Urinary bladder (tissue), 4 donors: ENCODE measurements at places on chromosomes 7 and 10.

DNA sequence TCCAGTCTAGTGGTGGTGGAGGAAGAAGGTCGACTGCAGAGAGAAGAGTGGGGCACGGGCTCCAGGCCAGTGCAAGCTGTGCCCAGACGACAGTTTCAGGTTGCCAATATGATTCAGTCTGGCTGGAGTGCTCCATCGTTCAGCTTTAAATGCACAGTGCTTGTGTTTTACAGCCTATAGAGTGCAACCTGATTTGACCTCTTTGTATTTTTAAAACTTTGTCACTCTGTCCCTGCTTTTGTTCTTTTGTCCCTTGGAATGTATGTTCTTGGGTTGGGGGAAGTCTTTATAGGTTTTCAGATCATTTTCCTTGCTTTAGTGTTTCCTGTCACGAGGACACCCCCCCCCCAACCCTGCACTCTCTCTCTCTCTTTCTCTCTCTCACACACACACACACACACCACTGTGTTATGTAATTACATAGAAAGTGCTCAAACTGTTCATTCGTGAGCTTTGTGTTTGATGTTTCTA lies 198.0 kb downstream of the CAMK1D start:
- DNase-seq: no peak

GRCh38 chr7:5077740-5078139 lies 32.1 kb downstream of the RBAK start:
- no peak for DNase-seq

DNA sequence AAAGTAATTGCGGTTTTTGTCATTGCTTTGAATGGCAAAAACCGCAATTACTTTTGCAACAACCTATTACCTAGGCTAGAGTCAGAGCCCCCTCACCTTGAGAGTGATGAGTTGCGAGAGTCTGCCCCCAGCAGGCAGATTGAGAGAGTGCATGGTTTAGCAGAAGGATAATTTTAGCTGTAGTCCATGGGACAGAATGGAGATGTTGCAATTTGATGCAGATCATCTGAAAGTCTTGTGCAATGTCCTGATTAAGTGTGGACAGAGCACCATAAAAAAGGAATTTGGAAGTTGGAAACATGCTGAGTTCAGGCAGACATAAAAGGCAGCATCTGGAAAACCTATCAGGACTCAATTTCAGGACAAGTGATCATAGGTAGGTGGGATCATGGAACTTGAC lies 48.7 kb downstream of the GPR141 start:
- DNase-seq: no peak

- DNase-seq: no peak
These were observed 13.1 kb downstream of the WNT16 start for GRCh38 chr7:121341933-121342332.

GRCh38 chr10:19572056-19572455 lies 244.2 kb upstream of the PLXDC2 start:
- no peak for DNase-seq

DNA sequence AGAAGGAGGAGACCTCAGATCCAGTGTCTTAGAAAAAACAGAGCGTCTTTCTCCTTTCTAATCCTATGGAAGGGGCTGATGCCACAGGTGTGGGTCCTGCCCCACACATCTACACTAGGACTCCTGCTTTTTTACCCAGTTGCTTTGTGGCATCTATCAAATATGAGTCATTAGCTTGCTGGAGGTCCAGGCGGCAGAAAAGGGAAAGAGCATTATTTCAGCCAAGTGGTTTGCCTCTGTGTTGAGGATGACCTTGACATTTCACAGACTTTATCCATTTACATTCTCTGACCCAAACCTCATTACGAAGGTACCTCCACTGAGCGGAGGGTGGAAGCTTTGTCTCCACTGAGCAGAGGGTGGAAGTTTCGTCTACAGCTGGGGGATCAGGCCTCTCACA lies 308.4 kb upstream of the KLF6 start:
- no peak for DNase-seq
